CD8-positive, alpha-beta memory T cell (primary cell): ENCODE measurements at places on chromosomes 2 and 18. TPM values are rescaled to one million over a fixed set of nuclear protein-coding genes. Genes with fewer than 3 reads are reported as not detected.
A peak's percentile ranks its signal among the peaks of the same experiment; 100 is the strongest.

The BOK gene
- not detected for total RNA-seq

DNA sequence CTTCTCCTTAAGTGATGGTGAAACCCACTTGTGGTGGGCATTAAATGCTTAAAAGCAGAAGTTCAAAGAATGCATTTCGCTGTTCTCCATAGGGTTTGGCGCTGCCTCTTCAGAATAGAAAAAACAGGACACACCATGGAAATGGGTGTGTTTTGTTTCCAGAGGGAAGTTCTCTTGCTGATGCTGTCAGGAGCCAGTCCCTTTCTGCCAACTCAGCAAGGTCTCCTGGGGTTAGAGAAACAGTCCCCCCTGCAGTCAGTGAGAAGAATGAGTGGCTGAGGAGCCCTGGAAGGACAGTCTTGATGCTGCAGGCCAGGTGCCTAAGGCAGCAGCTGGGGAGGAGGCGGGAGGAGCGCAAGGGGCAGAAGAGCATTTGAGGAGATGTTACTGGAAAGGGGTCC is 37.8 kb upstream of the ASAP2 start:
- DNase-seq: no peak
- H3K4me3 ChIP-seq: no peak overlapping the region
- no peak overlapping the region for H3K27ac ChIP-seq
- H3K36me3 ChIP-seq: no peaks in the 10 kb centered on the region
- no peaks in the 10 kb centered on the region for H3K4me1 ChIP-seq

DNA sequence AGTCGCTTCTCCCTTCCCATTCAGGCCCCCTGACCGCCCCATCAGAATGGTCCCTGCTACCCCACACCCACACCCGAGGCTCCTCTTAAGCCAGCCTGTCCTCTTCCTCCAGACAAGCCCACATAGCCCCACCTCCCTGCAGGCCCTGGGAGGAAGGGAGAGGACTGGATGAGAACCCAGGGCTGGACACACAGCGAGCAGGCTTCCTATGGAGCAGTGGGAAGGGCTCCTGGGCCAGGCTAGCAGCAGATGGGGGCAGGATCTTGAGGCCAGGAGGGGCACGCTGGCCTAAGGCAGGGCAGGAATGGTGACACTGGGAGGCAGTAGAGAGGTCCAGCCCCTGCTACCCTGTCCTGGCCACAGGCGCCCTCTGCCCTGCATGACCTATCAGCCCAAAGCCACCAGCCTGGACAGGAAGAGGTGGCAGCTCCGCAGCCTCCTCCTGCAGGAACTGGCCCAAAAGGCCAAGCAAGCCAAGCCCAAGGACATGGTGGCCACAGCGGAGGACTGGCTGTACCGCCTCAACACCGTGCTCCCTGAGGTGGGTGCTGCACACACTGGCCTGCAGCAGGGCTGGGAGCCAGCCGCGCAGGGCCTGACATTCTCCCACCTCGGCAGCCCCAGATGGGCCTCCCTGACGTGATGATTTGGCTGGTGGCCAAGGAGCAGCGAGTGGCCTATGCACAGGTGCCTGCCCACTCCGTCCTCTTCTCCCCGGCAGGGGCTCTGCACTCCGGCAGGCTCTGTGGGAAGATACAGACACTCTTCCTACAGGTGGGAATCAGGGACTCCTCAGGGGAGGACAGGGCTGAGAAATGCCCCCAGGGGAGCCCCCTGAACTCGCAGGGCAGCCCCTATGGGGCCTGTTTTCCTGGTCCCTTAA is 43.3 kb downstream of the FER1L5 start:
- H3K4me3 ChIP-seq: no peak overlapping the region
- no peaks in the 10 kb centered on the region for H3K27me3 ChIP-seq
- DNase-seq: no peak
- H3K27ac ChIP-seq: no peak overlapping the region
- no peaks in the 10 kb centered on the region for H3K4me1 ChIP-seq

The GPR155 gene
- 6.2 TPM for total RNA-seq

DNA sequence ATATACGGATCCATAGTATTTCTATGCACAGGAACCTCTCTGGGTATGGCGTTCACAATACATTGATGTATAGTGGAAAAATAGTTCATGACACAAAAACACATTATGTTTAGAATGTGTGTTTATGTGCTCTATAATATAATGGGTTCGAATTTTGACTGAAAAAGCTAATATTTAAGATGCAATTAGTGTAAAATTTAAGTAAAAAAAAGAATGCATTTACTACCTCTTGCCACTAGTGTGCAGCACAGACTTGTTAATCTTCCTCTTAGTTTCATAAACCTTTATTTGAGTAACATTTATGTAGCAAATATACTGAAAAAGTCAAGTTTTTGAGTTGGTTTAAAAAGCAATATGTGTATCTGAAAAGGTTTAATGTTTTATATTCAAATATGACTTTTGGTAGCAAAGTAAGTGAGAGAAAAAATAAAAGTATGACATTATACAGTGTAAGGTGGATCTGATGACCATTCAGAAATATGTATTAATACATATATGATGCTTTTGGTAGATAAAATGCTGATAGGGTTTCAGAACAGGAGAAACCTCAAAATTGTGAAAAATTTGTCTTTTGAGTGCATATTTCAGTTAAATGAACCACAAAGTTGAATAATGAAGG is 49.4 kb downstream of the CCDC102B start:
- no peaks in the 10 kb centered on the region for H3K36me3 ChIP-seq
- no peaks in the 10 kb centered on the region for H3K4me1 ChIP-seq
- no peaks in the 10 kb centered on the region for H3K27me3 ChIP-seq

The TDRD15 gene
- total RNA-seq: not detected

DNA sequence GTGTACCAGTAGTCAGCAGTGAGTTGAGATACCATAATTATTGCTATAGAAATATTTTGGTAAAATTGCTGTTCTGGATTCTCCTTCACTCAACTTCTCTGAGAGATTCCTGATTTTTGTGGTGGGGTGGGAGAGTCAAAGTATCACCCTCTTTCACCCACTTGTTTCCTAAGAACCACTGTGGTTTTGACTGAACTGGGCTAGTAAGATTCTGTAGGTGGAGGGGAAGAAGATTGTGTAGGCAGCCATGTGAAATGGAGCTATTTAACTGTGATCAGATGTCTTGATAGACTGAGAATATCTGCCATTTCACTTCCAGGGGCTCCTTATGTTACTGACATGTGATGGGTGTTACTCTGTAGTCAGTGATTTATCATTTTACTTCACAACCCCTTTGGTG is 45.3 kb downstream of the BIRC6 start:
- H3K27ac ChIP-seq: no peak overlapping the region
- H3K36me3 ChIP-seq: peaks cover 9% of the 10 kb centered on the region
- H3K4me1 ChIP-seq: no peaks in the 10 kb centered on the region
- no peaks in the 10 kb centered on the region for H3K27me3 ChIP-seq
- no peak for DNase-seq

- no peaks in the 10 kb centered on the region for H3K4me1 ChIP-seq
- H3K27ac ChIP-seq: no peak overlapping the region
- no peaks in the 10 kb centered on the region for H3K27me3 ChIP-seq
- H3K4me3 ChIP-seq: no peak overlapping the region
- DNase-seq: no peak
These were observed 234.9 kb downstream of the BCL11A start for GRCh38 chr2:60318544-60318943.

The TTLL4 gene
- 44.2 TPM for total RNA-seq

DNA sequence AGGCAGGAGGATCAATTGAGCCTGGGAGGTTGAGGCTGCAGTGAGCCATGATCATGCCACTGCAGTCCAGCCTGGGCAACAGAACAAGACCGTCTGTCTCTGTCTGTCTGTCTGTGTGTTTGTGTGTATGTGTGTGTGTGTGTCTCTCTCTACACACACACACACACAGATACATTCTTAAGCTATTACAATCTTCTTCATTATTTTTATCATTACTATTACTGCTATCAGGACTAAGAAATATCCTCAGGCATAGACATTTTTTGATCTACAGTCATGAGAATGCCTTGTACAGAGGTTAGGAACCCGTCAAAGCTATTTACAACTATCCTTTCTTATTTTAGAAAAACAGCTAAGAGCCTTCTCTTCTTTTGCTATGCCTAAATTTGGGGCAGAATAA is 207.4 kb downstream of the NEDD4L start:
- H3K4me1 ChIP-seq: no peaks in the 10 kb centered on the region
- H3K27me3 ChIP-seq: no peaks in the 10 kb centered on the region
- H3K36me3 ChIP-seq: no peaks in the 10 kb centered on the region
- no peak overlapping the region for H3K27ac ChIP-seq
- DNase-seq: no peak

DNA sequence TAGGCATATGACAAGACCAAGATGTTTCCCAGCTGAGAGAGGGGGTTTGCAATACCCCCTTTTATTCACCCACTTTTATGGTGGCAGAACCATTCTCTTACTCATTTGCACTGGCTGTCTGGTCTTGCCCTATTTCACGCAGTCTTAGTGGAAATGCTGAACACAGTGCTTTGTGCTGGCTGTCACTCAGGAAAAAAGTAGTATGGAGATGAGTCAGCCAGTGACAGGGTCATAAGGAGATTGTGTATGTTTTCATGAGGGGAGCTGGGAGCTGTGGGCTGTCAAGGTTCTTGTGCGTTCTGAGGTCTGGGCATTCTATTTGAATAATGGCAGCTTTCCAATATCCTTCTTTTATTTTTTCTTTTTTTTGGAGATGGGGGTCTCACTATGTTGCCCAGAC is 10.9 kb upstream of the CNRIP1 start:
- DNase-seq: no peak
- no peaks in the 10 kb centered on the region for H3K27me3 ChIP-seq
- no peaks in the 10 kb centered on the region for H3K36me3 ChIP-seq

DNA sequence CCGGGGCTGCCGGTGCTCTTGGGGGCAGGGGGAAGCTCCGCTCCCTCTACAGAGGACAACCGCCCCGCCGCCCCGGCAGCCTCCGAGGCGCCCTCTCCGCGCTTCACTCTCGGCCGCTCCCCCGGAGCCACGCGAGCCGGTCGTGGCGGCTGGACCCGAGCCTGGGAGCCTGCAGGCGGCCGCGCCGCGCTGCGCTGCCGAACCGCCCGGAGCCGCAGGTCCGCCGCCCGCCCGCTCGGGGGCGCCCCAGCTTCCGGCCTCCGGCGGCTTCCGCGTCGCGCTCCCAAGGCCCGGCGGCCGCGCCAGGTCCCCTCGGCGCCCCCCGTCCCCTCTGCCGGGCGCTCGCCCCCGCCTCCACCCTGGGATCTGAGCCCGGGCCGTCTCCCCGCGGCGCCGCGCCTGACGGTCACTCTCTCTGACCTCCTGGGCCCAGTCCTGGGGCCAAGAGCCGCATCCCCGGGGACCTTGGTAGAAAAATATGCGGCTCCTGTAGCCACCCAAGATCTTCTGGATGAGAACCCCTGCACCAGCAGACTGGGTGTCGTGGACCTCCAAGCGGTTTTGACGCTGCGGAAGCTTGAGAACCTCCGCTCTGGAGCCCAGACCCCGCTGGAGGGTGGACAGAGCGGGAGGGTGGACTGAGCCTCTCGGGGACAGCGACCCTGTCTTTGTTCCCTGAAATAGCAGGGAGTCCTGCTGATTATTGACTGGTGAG is 44.3 kb downstream of the SERTAD2 start:
- no peaks in the 10 kb centered on the region for H3K36me3 ChIP-seq
- peak overlapping the region; percentile 76 for H3K4me3 ChIP-seq
- H3K27ac ChIP-seq: peak overlapping the region; percentile 75
- DNase-seq: peak; percentile 76
- no peaks in the 10 kb centered on the region for H3K27me3 ChIP-seq
- peaks cover 28% of the 10 kb centered on the region for H3K4me1 ChIP-seq

GRCh38 chr18:26459340-26459739 is 89.0 kb downstream of the KCTD1 start:
- no peak for DNase-seq
- no peaks in the 10 kb centered on the region for H3K4me1 ChIP-seq
- no peaks in the 10 kb centered on the region for H3K36me3 ChIP-seq
- no peak overlapping the region for H3K27ac ChIP-seq
- H3K4me3 ChIP-seq: no peak overlapping the region
- no peaks in the 10 kb centered on the region for H3K27me3 ChIP-seq

DNA sequence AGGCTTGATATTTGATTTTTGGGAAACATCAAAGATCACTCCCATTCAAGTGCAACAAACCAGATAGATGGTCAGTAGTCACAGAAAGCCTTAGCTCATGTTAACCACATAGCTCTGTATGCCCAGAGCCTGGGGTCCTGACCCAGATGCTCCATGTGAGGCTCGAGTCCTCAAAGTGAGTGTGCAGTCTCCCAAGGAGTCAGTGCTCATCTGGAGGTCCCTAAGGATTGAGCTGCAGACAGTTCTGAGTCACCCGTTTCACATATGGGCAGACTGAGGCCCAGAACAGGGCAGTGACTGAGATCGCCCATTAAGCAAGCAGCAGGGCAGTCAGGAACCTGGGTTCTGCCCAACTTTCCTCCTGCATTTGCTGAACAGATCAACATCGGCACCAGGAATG is 9.2 kb downstream of the TMEM37 start:
- no peak for DNase-seq
- peaks cover 4% of the 10 kb centered on the region for H3K27me3 ChIP-seq
- H3K36me3 ChIP-seq: no peaks in the 10 kb centered on the region
- H3K27ac ChIP-seq: no peak overlapping the region

DNA sequence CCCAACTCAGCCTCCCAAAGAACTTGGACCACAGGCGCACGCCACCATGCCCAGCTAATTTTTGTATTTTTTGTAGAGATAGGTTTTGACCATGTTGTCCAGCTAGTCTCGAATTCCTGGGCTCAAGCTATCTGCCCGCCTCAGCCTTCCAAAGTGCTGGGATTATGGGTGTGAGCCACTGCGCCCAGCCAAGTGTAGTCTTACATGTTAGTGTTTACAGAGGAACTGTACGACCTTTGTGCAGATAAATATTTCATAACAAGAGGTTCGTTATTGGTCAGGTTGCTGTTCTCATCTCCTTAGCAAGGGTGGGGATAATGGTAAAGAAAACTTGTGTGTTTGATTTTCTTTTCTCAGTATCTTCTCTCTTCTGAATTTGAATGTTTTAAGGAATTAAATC is 46.5 kb downstream of the RALBP1 start:
- H3K4me3 ChIP-seq: no peak overlapping the region
- H3K27me3 ChIP-seq: no peaks in the 10 kb centered on the region
- DNase-seq: no peak
- H3K36me3 ChIP-seq: peaks cover 16% of the 10 kb centered on the region
- H3K4me1 ChIP-seq: no peaks in the 10 kb centered on the region

GRCh38 chr2:190458352-190459107 is 50.4 kb downstream of the MFSD6 start:
- no peak for DNase-seq
- H3K27me3 ChIP-seq: no peaks in the 10 kb centered on the region
- no peak overlapping the region for H3K27ac ChIP-seq
- H3K4me1 ChIP-seq: peaks cover 39% of the 10 kb centered on the region
- no peak overlapping the region for H3K4me3 ChIP-seq

DNA sequence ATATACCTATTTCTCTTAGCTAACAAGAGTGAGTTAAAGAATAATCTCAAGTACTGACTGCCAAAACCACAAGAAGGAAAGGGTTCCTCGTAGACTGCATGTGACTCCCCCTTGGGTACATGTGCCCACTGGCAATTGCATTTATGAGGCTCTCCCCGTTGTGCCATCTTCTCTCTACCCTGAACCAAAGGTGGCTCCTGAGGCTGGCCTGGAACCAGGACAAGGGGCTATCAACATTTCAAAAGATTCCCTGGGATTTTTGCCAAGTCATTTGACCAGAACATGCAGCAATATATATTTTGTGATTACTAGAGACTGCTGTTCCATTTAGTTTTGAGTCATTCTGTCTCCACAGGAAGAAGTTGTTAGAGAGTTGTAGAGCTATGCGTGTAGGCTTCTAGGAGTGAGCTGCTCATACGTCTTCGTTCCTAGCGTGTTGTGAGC is 45.8 kb downstream of the LAMA3 start:
- H3K27me3 ChIP-seq: no peaks in the 10 kb centered on the region
- no peaks in the 10 kb centered on the region for H3K36me3 ChIP-seq
- no peak overlapping the region for H3K4me3 ChIP-seq
- no peak for DNase-seq

- no peaks in the 10 kb centered on the region for H3K27me3 ChIP-seq
- H3K4me1 ChIP-seq: peaks cover 23% of the 10 kb centered on the region
- no peaks in the 10 kb centered on the region for H3K36me3 ChIP-seq
- H3K27ac ChIP-seq: no peak overlapping the region
- DNase-seq: no peak
These were observed 6.0 kb downstream of the ITM2C start for GRCh38 chr2:230870544-230871360.
